CD4-positive, alpha-beta T cell treated with Interleukin-6 at 100 ng/mL for 8 hours (primary cell): ENCODE measurements at places on chromosomes 2 and 18.
A peak's percentile ranks its signal among the peaks of the same experiment; 100 is the strongest.

- DNase-seq = no peak
Observed at GRCh38 chr2:419687-420317, 131.9 kb upstream of the ALKAL2 start.

- DNase-seq = no peak
Observed at GRCh38 chr2:72132981-72133720, 14.5 kb downstream of the CYP26B1 start.

DNA sequence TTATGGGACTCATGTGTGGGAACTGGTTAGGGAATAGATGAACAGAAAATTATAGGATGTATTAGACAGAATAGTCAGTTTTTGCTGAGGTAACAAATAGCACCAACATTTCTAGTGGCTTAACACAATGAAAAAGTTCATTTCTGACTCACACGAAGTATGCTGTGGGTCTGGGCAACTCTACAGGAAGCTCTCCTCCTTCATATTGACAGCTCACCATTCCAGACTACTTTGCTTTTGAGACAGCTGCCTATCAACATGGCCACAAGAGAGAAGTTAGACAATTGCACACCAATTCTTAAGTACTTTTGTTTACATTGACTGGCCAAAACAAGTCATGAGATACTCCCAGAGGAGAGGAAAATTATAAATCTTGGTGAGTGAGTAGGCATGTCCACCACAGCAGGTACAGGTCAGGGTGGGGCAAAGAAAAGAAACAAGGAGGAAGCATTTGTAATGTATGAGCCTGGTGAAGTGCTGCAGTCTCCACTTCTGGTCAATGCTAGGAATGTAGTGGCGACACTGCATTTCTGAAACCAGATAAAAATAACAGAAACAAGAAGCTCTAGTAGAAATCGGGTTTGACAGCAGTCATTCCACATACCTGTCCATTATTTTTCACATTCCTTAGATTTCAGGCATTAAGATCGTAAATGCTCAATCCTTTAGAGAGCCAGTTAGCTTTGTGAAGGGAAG lies 141.6 kb downstream of the ICOS start:
- DNase-seq = no peak

DNA sequence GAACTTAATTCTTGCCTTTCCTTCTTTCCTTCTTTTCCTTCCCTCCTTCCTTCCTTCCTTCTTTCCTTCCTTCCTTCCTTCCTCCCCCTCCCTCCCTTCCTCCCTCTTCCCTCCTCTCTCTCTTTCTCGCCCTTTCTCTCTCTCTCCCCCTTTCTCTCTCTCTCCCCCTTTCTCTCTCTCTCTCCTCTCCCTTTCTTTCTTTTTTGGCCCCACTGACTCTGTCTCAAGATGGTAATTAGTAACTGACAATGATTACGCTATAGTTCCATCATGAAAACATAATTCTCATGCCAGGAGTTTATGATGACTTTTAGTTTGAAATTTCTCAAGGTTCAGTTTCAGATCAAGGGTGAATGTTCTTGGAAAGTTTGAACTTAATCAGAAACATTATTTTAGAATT lies 14.8 kb upstream of the CTLA4 start:
- DNase-seq = no peak

DNA sequence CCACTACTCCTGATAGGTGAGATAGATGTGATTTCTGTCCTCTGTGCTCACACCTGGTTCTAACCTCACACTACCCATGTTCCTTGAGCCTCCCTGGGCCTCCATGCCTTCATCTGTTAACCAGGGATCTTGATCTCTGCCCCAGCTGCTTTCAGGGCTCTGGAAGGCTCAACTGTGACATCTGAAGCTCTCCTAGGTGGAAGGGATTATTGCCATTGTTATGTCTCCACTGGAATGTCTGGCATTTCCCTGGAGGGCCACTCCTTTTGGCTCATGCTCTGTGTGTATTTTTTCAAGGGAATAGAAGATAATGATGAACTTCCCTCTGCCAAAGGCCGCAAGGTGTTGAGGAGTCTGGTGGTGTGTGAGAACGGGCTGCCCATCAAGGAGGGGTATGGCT lies 41.2 kb downstream of the PCARE start:
- no peak for DNase-seq

DNA sequence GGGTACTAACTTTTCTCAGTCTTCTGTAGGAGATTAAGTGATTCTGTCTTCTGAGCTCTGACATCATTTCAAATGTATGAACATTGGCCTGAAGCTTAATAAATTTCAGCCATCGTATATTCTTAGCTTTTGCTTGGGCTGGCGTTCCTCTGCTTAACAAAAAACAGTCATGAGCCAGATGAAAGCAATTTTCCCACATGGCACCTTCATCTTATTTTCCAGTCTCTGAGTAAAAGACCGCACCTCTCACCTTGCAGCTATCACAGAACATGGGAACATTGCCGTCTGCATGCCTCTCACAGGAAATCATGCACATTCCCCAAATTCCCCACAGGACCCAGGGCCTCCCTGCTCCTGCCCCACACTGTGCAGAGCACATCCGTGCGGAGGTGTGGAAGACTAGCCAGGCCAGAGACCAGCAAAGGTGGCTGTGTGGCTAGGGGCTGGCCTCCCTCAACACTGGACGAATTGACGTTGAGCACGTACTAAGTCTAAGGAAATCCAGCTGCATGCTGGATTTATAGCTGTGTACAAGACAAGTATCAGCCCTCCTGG lies 531.8 kb upstream of the ID2 start:
- DNase-seq = no peak

- no peak for DNase-seq
Observed at GRCh38 chr2:136328207-136328795, 210.4 kb upstream of the CXCR4 start.

GRCh38 chr18:67092141-67092540 lies 424.4 kb downstream of the DSEL start:
- no peak for DNase-seq

- DNase-seq = no peak
Observed at GRCh38 chr2:18094277-18094676, 215.8 kb downstream of the KCNS3 start.

DNA sequence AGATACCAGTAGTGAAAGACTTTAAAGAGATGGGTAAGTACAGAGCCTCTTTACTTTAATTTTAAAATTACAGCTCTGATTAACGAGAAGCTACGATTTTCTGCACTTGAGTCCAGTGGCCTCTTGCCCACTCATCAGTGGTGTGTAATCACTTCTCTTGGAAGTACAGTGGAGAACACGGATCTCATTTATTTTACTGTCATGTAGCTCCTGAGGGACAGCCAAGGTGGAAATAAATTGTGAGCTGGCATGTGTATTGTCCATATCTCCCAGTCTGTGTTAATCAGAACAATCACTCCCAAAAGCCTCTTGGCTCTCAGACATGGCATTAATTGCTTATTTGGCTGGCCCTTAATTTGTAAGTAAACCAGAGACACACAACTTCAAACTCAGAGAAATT lies 69.4 kb downstream of the LOXHD1 start:
- no peak for DNase-seq

DNA sequence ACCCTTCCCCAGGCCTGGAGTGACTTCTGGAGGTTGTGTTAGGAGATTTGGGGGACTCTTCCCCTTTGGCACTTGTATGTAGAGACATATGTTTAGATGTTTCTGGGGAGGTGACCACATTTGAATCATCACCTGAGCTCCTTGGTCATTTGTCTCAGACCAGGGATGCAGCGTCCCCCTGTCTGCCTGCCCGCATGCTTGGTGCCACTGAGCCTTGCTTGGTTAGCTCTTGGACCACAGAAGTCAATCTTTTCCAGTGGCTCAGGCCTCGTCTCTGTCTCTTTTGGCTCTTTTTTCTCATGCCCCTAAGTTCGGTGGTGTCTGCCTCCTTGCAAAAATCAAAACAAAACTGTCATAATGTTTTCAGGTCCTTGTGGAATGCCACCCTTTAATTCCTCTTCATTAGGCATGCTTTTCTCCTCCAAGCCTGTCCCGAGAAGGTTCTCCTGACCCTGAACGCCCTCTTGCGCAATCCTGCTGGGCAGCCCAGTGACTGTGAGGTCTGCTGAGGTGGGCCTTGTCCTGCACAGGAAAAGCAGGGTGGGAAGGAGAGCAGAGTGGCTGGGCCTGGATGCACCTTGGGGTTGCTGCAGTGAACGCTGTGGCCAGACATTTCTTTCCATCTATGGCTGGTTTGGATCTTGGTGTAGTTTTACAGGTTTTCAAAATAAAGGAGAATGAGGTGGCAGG lies 24.9 kb downstream of the GLI2 start:
- no peak for DNase-seq

DNA sequence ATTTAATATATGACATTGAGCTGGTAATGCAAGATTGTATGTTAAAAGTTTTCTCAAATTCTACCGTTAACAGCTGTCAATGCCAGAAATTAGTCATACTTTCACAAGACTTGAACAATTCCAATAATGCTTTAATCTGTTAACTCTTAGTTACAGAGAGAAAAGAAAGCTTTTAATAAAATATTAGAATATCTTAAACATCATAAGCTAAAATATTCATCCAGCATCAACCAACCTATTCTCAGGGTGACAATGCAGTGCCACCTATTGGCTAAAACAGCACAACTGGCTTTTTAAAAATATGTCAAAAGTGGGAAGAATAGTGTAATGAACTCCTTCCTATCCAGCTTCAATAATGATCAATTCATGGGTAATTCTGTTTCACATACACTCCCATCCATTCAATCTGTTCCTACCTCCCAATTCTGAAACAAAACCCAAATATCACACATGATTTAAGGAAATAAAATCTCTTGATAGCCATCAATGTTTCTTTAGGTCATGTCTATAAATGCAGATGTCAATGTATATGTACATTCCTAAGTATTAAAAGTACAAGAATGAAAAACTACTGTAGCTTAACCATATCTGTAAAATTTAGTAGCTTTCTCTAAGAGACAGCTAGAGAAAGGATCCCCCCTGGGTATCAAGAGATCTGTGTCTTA lies 79.8 kb upstream of the CCDC141 start:
- peak; percentile 7 for DNase-seq

DNA sequence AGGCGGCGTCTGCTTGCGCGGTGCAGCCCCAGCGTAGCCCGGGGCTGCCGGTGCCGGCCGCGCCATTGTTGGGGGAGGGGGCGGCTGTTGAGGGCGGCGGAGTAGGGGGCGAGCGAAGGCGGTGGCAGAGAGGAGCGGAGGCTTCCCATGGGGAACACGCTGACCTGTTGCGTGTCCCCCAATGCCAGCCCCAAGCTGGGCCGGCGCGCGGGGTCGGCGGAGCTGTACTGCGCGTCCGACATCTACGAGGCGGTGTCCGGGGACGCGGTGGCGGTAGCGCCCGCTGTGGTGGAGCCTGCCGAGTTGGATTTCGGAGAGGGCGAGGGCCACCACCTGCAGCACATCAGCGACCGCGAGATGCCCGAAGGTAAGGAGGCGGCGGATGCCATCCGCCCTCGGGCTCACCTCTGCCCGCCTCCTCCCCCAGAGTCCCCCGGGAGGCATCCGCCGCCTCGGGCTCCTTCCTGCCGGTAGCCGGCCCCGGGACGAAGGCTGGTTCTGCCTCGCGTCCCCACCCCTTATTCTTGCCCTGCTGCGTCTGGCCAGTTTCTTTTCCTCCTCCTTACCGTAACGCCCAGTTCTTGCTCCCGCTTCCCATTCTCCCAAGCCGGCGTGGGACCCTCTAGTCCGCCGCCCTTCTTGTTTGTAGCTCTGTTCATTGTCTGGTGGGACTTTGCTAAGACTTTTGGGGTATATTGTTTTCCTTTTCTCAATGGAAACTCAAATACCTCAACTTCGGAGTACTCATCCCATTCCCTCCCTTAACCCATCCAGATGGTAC lies 500 bp downstream of the CCNYL1 start:
- DNase-seq = peak; percentile 43

- DNase-seq = no peak
Observed at GRCh38 chr2:63444565-63445288, 143.6 kb downstream of the WDPCP start.

- no peak for DNase-seq
Observed at GRCh38 chr2:240455647-240456446, 20.4 kb downstream of the GPC1 start.

DNA sequence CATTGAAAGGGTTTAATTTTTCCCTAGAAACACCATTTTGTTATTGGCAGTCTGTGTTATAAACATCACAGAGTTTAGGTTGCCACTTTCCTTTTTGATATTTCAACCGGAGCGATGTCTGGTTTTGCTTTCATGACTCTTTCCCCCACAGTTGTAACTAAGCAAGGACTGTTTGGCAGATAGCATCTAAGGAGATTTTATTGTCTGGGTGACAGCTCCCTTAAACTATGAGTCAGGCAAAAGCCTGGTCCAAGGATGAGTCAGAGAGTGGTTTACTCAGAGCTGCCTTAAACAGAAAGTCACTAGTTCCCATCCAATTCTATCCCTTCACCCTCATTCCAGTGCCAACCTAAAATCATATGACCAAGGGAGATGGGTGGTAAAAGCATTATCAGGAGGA lies 341.6 kb upstream of the VWC2L start:
- DNase-seq = no peak

DNA sequence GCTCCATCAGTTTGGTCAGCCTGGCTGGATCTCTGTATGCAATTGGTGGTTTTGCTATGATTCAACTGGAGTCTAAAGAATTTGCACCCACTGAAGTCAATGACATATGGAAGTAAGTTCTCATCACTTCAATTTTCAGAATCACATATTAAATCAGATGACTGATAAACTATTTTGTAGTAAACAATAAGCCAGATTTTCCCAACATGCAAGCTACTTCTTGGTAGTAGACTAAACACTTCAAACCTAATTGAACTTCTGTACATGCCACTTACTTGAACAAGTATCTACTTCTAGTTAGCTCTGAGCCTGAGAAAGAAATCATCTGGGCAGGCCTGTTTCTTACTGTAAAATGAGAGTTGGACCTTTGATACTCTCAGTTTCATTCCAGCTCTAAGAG lies 11.4 kb downstream of the KLHL41 start:
- no peak for DNase-seq

DNA sequence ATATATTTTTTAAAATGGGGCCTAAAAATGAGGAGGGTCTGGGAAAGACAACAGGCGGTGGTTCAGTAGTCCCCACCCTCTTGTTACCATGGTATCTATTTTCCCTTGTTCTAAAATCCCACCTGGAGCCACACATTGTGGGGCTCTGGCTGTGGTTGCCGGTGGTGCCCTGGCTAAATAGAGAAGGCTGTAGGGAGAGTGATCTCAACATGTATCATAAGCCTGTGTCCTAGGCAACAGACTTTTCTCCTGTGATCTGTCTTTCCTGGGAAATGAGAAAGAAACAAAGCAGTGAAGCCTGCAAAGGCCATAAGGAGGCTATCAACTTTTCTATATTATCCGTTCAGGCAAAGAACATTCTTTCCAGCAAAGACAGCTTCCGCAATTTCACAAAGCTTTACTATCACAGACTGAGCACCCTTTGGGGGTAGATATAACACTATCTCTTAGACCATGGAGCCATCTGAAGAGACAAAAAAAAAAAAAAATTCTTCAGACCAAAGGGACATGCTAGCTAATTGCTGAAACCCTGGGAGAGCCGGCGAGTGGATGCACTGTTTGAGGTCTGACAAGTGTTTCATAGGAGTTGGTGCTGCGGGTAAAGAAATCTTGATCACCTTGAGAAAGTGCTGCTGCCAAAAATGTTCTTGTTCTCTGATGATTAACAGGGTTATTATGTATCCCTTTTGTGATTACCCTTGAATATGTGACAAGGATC lies 879.2 kb upstream of the DDX18 start:
- DNase-seq = no peak

GRCh38 chr2:240819858-240820606 lies at the start of gene KIF1A:
Gene KIF1A (minus strand): TSS chr2:240820219. CDS start chr2:240797752, 22,467 bp downstream.
- DNase-seq = no peak
